ENCODE measurements at places on chromosomes 2 and 18.

- no peak for DNase-seq
Observed at GRCh38 chr2:233068762-233069418, 8.7 kb downstream of the INPP5D start.

DNA sequence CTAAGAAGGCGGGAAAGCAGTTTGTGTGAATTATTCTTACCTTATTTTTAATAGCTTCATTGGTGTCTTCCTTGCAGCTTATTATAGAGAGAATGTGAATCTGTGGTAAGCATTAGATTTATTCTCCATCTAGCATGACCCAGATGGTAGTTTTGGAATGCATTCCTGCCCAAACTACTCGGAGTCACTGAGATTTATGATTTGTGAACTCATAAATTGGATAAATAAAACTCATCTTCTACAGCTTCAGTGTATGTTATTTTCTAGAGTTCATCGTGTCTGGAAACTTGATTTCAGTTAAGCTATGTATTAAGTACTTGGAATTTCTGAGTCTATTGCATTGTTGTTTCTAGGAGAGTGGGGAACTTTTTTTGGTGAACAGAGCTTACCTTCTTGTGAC is 170.5 kb downstream of the FAM210A start:
- DNase-seq, result no peak

DNA sequence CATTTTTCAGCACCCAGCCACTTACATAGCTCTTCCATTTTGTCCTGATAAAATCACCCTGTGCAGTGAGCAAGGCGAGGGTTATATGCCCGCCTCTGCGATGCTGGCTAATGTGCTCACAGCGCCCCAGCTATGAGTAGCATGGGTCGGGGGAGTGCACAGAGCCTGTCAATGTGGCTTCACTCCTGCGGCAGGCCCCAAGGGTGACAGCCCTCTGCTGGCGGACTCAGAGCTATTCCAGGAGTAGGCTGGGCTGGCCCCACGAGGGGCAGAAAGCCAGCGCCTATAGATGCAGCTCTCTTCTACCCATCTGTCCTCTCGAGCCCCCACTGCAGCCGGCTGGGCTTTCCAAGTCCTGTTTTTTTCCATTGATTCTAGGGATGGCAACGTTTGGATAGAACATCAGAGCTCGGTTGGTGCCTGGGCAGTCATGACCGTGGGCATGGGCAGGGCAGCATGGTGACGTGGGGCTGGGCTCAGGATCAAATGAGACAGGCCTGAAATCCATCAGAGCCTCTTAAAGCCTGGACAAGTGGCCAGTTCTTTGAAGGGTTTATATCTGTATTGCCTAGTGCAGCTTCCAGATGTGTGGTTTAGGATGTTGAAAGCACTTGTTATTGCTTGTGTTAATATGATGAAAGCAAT is 134.7 kb downstream of the MCFD2 start:
- no peak for DNase-seq

DNA sequence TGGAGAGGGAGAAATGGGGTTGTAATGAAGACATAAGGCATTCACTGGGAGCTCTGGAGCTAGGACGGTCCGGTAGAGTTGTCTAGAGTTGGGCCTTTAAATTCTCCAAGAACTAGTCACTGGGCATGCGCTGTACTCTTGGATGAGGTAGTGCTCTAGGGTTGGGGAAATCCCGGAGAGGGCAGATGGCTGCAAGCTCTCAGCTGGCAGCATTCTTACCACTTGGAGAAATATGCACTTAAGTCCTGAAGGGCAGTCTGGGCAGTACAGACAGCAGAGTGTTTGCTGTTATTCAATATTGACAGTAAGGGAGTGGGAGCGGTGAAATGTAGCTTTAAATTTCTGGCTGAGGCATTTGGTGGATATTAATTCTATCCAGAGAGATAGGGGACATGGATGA is 214.6 kb downstream of the RDH14 start:
- DNase-seq, result no peak

- no peak for DNase-seq
Observed at GRCh38 chr18:11121443-11121849, 27.9 kb downstream of the PIEZO2 start.

- DNase-seq, result no peak
Observed at GRCh38 chr18:2173486-2173885, 397.8 kb downstream of the METTL4 start.

- DNase-seq, result no peak
Observed at GRCh38 chr2:232085164-232085563, 123.7 kb downstream of the DIS3L2 start.

DNA sequence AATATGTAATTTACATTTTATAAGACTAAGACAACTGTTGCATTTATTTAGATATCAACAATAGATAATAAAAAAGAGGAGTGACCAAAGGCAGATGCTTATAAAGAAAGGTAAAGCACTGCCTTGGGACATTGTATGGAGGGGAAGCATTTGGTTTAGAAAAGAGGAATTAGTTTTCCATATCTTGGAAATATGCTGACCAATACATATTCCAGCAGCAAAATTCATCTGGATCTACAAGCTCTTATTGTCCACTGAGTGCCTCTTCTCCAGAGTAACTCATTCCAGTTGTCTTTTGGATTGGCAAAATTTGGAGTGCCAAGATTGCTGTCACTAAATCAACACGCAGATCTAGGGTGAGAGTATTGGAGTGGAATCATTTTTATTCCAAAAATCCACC is 8.9 kb upstream of the VPS4B start:
- DNase-seq, result no peak

GRCh38 chr2:119440501-119440870 is 8.8 kb downstream of the TMEM37 start:
- DNase-seq, result no peak

DNA sequence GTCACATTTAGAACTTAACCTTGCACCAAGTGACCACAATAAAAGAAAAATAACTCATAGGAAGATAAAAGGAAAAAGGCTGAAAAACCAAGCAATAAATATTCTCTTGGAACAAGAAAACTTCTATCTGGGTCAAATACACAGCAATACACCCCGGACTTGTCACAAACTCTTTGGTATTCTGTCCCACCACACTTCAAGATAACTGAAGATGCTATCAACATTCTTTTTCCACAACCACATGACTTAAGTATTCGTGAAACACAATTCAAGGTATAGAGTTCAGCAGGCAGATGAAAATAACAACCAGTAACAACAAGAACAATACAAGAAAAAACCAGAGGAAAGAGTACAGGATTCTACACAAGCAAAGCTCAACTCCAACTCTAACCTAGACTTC is 18.0 kb downstream of the MBD2 start:
- DNase-seq, result no peak

DNA sequence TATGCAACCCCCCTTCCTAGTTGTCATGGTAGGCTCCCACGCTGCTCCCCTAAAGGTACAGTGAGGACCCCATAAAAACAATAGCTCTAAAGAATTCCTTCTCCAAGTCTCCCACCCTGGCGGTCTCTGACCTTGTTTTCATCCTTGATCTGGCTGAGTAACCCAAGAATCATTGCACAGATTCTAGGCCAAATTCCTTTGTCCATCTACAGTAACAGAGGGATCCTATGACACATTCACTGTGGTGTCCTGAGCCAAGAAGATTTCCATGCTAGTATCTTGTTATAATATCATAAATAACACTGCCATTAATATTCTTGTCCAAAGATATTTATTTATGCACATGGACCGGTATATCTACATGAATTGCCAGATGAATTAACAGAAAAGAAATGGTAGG is 240.2 kb downstream of the CYP26B1 start:
- DNase-seq, result no peak

- no peak for DNase-seq
Observed at GRCh38 chr18:56124186-56124585, 514.2 kb downstream of the TXNL1 start.

DNA sequence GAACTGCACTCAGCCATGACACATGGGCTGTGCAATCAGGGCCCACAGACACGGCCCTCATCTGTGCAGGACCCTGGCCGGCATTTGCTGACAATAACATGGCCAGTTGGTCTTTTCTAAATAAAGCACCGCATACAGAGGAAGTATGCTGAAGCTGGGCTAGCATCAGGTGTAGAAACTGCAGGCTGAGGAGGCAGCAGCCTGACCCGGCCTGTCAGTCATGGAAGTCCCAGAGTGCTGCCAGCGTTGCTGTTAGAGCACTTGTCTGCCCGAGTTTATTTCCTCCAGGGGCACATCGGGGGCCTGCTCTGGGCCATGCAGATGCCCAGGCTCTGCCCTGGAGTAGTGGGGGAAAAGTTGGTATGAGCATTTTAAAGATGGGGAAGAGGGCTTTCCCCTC is 4.1 kb upstream of the PTPN18 start:
- no peak for DNase-seq

GRCh38 chr18:21701621-21702020 is 3.0 kb downstream of the ABHD3 start:
- no peak for DNase-seq

DNA sequence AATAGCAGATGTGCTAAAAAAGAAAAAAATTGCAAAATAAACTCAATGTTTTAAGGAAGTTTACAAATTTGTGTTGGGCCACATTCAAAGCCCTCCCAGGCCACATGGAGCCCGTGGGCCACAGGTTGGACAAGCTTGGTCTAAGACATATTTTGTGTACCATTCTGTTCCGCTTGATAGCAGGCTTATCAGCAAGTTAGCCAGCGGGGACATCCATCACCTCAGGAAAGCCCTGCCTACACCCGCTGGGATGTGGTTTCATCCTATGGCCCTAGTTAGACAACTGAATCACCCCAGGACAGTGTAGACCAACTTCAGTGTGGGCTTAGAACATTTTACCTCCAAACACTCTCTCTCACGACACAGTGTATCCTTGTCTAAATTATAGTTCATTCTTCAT is 32.6 kb downstream of the CD8B2 start:
- no peak for DNase-seq

- no peak for DNase-seq
Observed at GRCh38 chr2:208358758-208359631, 47.6 kb upstream of the PTH2R start.

DNA sequence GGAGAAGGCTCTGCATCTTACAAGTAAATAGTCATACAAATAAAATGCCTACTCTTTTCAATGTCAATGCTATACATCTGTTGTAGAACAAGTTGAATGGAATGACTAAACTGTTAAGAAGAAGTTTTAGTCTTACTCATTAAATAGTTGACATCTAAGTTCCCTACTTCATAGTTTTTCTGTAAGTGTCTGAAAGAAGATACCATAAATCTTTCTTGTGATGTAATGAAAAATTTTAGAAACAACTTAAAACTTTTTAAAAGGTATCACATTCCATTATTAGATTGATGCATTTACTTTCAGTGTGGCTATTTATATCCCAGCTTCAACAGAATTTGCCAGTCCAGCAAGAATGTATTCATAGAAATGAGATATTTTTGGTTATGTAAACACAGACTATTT is 185.2 kb upstream of the EPC2 start:
- DNase-seq, result no peak

DNA sequence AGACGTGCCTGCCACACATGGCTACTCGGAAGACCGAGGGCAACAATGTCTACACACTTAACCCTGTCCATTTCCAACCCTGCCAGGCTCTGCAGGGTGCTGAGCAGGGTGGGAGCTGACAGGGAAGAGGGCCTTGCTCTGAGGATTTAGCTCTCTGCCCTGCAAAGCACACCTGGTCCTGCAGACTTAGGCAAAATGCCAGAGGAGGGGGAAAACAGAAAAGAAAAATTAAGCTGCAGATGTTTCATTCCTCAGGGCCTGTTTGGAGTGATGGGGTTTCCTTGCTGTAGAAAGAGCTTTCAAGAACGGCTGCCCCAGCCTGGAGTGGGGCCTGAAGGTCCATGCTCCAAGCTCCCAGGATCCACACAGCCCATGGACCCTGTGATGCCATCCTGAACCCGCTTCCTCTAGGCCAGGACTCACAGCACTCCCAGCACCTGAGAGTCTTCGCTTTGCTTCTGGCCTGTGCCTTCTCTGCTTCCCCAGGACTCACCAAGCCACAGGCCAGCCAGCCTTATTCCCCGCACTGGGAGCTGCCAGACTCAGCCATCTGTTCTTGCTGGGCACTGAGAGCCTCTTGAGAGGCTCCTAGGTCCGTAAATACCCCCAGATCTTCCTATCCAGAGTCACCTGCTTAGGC is 9.1 kb upstream of the TEX51 start:
- no peak for DNase-seq

- no peak for DNase-seq
Observed at GRCh38 chr2:176493226-176493825, 224.1 kb downstream of the MTX2 start.

GRCh38 chr2:132617989-132618388 is 52.0 kb downstream of the LYPD1 start:
- DNase-seq, result no peak

GRCh38 chr2:7639476-7639875 is 722.3 kb downstream of the RNF144A start:
- DNase-seq, result no peak

GRCh38 chr2:86301711-86302202 is 35.7 kb downstream of the REEP1 start:
- DNase-seq, result no peak

- no peak for DNase-seq
Observed at GRCh38 chr2:219747637-219748036, 120.2 kb downstream of the SLC4A3 start.

- DNase-seq, result no peak
Observed at GRCh38 chr2:235077046-235077445, 125.2 kb downstream of the SH3BP4 start.

DNA sequence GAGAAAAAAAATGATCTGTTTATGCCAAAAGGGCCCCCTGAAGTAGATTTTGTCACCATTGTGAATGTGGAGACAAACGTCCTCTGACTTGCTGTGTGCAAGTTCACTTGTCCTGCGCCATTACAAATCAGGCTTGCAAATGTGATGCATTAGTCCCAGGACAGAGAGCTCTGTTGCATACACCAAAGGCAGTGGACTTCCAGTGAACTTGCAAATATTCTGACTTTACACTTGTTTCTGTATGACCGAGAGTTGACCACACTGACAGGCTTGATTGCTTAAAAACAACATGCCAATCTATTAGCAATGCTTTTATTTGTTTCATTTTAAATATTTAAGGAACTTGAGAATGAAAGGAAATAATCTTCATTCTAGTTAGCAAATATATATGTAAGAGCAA is 293.2 kb downstream of the PLCL1 start:
- no peak for DNase-seq

- no peak for DNase-seq
Observed at GRCh38 chr18:37391698-37392548, 173.7 kb downstream of the CELF4 start.

- DNase-seq, result no peak
Observed at GRCh38 chr2:129768036-129768386, 211.5 kb upstream of the RAB6C start.

DNA sequence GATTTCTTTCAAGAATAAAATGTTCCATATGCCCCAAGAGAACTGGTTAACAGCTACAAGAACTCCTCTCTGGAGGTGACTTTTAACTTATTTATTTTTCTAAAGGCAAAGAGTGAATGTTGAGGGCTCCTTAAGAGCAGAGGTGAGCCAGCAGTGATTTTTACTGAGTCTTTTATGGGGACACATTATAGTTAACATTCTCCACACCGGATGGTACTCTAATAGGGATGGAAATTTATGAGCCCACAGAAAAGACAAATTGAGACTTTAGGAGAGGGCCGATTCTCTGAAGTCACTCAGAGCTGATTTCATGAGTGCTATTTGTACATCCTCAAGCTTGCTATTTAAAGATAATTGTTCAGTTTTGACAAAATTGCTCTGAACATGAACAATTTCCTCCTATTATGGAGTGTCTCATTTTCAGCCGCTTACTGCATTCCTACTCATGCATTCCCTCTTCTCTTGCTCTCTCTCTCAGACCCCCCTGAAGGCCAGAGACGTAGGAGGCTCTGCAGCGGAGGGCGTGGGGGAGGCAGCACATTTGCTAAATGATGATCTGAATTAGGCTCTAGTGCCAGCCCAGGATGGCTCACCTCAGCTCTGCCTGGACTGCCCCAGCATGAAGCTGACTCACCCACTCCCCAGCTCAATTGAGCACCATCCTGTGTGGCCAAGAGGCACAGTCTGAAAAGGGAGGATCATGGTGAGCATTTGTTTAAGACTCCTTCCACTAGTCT is 5.9 kb upstream of the RPL37A start:
- DNase-seq, result no peak

Measured in CD4-positive, alpha-beta memory T cell (primary cell).